ENCODE measurements at places on chromosomes 3 and 15. TPM values are rescaled to one million over a fixed set of nuclear protein-coding genes. Genes with fewer than 3 reads are reported as not detected.

The NANOGP8 gene
- total RNA-seq = not detected

The UQCRC1 gene
- total RNA-seq = 157 TPM

The SLC12A1 gene
- not detected for total RNA-seq

The FBLN2 gene
- not detected for total RNA-seq

The CCDC9B gene
- total RNA-seq = 0.81 TPM

The FBXO40 gene
- not detected for total RNA-seq

The CELF6 gene
- total RNA-seq = 1.0 TPM

The SNURF gene
- 7.3 TPM for total RNA-seq

The MTHFS gene
- total RNA-seq = 35.7 TPM

The DISP2 gene
- total RNA-seq = 0.60 TPM

The TMEM212 gene
- not detected for total RNA-seq

The CTXND1 gene
- total RNA-seq = not detected

The GCSAM gene
- total RNA-seq = 9.9 TPM

Data from activated CD4-positive, alpha-beta T cell treated with anti-CD3 and anti-CD28 coated beads, Interleukin-2, amount 10 ng/mL, durations not matched to agents 7 days and 5 days (primary cell).